ENCODE measurements at places on chromosomes 12 and 14.

DNA sequence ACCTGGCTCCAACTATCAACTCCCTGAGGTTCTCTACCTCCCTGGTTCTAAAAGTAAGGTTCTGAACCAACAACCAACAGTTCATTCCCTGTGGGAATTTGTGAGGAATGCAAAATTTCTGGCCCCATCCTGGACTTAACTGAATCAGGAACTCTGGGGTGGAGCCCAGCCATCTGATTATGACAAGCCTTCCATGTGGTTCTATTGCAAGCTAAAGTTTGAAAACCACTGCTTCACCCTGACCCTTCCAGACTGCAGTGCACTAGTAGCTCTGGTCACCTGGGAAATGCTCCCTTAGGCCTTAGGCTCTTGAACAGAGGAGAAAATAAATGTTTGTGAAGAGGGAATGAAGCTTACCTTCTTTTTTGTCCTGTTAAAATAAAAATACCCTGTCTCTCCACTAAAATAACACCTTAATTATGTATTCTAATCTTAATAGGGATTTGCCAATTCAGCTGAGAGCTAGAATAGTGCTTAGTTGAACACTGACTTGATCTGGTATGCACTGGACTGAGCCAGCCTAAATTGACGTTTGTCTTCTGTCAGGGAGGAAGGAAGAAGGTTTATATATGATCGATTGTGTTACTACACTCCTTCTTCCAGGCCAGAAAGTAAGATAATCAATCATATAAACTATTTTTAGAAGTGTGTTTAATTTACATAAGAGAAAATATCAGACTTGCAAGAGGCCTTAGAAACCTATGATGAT lies 39.1 kb upstream of the DDHD1 start:
- no peak for DNase-seq

GRCh38 chr14:28676479-28676878 lies 90.1 kb upstream of the FOXG1 start:
- DNase-seq = no peak

- DNase-seq = peak; percentile 30
Observed at GRCh38 chr12:93098077-93098476, 169.0 kb upstream of the EEA1 start.

GRCh38 chr14:20811986-20812975 lies 9.6 kb upstream of the RNASE1 start:
- no peak for DNase-seq

GRCh38 chr14:91290986-91291385 lies 46.5 kb upstream of the GPR68 start:
- DNase-seq = no peak

DNA sequence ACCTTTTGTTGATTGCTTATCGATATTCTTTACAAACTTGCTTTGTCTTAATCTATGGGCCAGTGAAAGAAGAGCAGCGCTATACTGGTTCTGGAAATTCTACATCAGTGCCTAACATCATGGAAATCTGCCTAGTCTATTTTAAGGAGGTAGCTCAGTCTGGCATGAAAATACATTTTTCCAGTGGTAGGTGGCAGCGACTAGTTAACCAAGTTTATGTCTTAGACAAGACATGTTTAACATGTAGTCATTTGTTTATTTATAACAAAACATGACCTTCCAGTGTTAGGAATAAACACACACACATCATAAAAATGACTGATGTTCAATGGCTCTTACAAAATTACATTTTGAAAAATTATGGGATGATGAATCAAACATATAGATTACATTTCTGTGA lies 336.0 kb upstream of the SOX5 start:
- DNase-seq = no peak

DNA sequence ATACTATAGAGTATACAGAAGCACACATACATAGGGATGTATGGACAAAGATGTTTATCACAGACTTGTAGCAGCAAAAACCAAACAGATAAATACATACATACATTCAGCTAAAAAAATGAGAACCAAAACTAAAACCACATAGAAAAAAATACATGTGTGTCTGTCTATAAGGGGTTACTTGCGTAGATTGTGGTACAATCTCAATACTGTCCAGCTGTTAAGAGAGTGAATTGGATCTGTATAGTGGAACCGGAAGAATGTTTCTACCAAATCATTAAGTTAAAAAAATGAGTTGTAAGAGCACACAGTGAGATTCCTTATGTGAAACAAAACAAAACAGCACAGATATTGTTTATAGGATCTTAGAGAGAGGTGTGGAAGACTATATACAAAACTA lies 44.2 kb upstream of the DCD start:
- DNase-seq = no peak

DNA sequence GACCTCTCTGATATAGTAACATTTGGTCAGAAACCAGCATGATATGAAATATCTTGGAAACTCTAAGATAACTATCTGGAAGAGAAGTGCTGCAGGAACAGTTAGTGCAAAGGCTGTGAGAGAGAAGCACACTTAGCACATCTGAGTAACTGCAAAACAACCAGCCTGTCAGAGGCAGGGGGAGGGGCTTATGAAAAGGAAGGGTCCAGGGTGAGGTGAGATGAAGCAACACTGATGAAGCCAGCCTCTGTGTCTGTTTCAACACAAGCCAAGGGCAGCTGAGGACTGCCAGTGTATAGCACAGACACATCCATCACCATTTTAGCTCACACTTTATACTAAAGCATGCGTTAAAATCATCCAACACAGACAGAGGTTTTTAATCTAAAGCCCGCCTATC lies 37.4 kb upstream of the OVCH1 start:
- no peak for DNase-seq

- no peak for DNase-seq
Observed at GRCh38 chr12:103318566-103318965, 177.2 kb downstream of the C12orf42 start.

- peak; percentile 19 for DNase-seq
Observed at GRCh38 chr12:108605000-108605689, 7.3 kb upstream of the TMEM119 start.

- no peak for DNase-seq
Observed at GRCh38 chr14:103317976-103318580, 16.0 kb upstream of the EIF5 start.

DNA sequence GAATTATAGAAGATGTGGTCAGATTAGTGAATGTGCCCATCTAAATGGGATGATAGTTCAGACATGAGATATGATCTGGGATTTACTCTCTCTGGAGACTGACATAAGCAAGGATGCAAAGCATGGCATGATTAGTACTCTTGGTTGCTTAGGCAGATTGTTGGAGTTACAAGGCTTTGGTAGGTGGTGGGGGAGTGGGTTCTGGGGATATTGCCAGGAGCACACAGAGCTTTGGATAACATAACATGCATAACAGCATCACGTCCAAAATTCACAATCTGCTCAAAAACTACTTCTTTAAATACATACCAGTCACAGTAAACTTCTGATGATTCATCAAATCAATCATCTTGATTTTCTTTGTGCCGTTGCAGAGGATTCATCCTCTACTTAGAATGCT lies 287.4 kb downstream of the ACSS3 start:
- DNase-seq = no peak

DNA sequence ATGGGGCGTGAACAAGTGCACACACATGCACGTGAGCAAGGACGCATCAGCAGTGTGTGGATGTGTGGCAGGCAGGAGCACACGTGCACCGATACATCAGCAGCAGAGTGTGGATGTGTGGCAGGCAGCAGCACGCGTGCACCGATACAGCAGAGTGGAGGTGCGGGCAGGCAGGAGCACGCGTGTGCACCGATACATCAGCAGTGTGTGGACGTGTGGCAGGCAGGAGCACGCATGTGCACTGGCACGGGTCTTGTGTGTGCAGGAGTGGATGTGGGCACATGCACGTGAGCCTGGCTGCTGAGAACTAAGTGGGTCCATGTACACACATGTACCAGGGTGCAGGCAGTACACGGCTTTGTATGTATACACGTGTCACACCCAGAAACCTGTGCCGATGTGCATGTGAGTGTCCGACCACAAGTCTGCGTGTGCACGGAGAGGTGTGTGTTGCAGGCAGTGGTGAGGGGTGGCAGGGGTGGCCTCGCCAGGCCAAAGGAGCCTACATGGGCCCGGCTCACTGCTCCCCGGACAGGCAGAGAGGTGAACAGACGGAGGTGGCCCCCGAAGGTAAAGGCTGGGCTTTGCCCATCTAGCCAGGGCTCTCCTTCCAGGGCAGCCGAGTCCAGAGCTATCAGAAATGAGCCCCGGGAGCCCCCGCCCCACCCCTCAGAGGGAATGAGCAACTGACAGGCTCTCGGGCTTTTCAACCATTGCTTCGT lies 53.9 kb downstream of the RFLNA start:
- DNase-seq = no peak

DNA sequence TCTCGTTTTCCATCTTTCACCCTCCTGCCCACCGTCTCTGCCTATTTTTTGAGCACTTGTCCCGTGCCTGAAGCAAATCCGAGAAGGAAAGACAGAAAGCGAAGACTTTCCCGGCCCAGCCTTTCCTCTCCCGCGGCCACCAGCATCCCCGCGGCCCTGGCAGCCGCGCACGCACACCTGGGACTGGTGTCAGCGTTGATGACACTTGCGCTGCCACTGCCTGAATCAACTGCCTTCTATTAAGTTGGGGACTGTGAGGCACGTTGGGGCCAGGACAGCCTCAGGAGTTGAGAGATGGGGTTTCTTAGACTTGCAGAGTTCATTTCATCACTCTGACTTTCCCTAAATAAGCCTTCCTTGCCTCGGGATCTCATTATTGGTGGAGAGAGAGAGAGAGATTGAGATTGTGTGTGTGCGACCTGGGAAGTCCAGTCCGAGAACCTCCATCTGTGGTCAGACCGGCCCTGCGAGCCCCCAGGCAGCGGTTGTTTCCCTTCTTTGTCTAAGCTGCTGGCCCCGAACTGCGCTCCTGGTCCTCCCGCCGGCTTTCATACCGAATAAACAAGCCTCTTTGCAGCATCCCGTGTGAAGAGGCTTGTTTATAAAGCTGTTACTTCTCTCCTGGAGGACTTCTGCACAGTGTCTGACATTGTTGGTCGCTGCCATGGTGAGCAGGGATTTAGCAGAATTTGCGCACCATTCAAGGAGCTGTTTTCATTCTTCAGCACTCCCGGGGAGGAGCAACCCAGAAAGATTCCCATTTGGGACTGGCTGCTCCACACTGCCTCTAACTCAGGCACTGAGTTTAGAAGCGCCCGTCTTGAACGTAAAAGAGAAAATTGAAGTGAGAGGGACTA lies 1.5 kb downstream of the PDZRN4 start:
- DNase-seq = no peak

DNA sequence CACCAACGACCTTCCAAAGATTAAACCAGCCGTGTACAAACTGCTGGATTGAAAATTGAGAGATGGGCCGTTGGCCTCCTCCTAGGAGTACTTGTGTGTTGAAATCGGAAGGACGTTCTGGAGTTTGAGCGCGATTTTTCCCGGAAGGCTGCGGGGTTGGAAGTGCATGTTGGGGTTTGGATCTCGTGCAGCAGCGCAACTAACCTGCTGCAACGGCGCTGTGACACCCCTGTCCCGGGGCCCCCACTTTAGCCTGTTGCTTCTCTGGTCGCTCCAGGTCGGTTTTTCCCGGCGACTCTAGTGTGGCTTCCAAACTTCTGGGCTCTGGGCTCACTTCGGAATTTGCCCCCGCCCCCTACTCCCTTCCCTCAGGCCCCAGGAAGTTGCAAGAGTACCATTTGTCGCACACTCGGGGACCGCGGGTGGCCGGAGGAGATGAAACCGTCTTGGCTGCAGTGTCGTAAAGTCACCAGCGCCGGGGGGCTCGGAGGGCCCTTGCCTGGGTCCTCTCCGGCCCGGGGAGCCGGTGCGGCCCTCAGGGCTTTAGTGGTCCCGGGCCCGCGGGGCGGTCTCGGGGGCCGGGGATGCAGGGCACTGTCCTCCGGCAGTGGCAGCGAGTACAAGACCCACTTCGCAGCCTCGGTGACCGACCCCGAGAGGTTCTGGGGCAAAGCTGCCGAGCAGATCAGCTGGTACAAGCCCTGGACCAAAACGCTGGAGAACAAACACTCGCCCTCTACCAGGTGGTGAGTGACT lies at the start of gene ACSS3:
Gene ACSS3, plus strand, starts transcription at position 394 of the 756 bp plus-strand sequence. Its CDS starts 42 bp downstream, at position 436.
- peak; percentile 69 for DNase-seq

DNA sequence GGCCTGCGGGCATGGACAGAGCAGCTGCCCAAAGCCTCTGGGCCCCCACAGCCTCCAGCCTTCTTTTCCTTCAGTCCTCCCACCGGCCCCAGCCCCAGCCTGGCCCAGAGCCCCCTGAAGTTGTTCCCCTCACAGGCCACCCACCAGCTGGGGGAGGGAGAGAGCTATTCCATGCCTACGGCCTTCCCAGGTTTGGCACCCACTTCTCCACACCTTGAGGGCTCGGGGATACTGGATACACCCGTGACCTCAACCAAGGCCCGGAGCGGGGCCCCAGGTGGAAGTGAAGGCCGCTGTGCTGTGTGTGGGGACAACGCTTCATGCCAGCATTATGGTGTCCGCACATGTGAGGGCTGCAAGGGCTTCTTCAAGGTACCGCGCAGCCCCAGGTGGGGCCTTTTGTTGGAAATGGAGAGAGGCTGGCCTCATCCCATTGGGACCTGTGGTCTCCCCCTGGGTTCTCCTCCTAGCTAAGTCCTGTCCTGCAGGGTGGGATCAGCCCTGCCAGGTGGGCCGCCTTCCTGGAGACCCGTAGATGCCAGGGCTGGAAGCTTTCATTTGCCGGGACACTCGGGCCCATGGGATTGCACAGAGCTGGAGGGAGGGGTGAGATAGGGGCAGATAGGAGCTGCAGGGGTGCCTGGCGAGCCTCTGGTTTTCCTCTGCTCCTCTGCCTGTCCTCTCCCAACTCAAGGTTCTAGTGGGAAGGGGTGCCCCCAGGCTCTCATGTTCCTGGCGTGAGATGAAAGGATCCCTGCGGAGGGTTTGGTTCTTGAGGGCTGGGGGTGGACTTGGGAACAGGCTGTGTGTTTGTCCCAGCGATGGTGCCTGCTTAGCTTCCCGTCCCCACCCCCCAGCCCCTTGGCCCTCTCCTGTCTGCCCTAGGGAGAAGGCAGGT lies 3.8 kb downstream of the NR4A1 start:
- DNase-seq = no peak

DNA sequence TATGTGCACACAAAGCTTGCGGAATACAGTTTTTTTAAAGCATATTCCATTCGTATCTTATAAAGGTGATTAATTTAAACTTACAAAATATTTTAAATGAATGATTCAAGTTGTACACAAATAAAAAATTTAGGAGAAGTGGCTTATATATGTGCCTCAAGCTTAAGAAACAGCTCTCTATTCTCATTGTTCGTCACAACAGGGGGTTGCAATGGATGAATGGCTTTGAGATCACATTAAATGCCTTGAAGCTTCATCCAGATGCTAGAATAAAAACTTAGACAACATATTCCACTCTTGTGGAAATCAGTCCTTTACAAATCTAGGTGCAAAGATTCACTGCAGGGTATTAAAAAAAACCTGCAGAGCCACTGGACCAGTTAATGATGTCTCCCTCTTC lies 303.9 kb upstream of the LRFN5 start:
- DNase-seq = no peak

GRCh38 chr14:31895646-31896045 lies 181.5 kb upstream of the ARHGAP5 start:
- no peak for DNase-seq

- DNase-seq = no peak
Observed at GRCh38 chr12:117552971-117553370, 191.5 kb upstream of the NOS1 start.

Measured in left lung (tissue), 14 donors.